NCI-H774 (cell line): ENCODE measurements at places on chromosomes 11 and 22.

DNA sequence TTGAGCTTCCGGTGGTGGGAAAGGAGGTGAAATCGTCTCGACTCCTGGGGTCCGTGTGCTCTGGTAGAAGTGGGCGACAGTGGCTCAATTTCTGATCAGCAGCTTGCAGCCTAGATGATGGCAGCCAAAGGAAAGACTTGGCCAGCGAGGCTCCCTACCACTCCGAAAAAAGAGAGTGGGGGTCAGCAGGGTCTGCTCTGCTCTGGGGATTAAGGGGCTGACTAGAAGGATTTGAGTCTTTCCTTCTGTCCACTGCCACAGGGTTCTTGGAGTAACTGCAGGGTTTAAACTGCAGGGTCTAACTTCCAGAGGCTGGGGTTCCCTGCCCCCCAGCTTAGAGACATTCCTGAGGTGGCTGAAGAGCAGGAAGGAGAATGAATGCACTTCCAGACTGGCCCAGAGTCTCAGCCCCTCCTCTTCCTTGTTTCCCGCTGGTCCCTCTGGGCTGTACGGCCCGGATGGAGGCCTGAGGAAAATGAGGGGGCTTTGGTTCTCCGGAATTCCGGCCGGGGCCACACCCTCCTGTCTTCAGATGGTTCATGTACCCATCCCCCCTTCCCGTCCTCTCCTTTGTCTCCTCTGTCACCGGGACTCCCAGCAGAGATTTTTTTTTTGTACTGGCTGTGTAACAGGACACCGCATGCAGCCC lies 907 bp downstream of the SERPINH1 start:
- no peak for DNase-seq

- DNase-seq, result no peak
Observed at GRCh38 chr11:68194675-68195294, 18.3 kb downstream of the KMT5B start.

DNA sequence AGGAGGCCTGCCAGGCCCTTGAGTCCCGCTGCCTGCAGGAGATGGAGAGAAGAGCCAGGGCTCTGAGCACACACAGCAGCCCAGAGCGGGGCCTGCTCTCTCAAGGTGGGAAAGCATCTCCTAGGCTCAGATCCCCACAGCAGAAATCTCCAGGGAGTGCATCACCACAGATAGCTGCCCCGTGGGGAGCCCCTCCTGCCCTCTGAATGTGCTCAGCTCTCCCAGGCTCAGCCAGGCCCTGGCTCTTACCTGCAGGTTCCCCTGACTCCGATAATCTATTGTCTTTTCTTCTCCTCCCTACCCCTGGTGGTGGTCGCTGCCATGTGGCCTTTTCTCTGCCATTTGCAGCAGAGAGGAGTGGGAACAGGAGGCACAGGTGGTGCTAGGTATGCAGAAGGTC lies 49.9 kb downstream of the BTG4 start:
- DNase-seq, result no peak

DNA sequence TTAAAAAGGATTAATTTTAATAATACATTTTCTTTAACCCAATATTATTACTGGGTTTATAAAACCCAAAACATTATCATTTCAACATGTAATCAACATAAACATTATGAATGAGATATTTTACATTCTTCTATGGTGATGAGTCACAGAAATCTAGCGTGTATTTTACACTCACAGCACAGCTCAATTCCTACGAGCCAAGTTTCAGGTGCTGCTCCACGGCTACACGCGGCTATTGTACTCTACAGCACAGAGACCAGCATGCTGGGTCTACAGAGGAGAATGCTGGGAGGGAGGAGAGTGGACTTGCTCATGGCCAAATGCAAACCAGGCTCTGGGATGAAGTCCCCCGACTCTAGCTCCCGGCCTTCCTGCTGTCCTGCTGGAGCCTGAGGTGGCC lies 72.0 kb upstream of the LMO1 start:
- DNase-seq, result no peak

GRCh38 chr22:44537015-44537414 lies 39.0 kb upstream of the RTL6 start:
- DNase-seq, result no peak

GRCh38 chr11:64198511-64198910 lies 8.0 kb upstream of the FERMT3 start:
- no peak for DNase-seq

DNA sequence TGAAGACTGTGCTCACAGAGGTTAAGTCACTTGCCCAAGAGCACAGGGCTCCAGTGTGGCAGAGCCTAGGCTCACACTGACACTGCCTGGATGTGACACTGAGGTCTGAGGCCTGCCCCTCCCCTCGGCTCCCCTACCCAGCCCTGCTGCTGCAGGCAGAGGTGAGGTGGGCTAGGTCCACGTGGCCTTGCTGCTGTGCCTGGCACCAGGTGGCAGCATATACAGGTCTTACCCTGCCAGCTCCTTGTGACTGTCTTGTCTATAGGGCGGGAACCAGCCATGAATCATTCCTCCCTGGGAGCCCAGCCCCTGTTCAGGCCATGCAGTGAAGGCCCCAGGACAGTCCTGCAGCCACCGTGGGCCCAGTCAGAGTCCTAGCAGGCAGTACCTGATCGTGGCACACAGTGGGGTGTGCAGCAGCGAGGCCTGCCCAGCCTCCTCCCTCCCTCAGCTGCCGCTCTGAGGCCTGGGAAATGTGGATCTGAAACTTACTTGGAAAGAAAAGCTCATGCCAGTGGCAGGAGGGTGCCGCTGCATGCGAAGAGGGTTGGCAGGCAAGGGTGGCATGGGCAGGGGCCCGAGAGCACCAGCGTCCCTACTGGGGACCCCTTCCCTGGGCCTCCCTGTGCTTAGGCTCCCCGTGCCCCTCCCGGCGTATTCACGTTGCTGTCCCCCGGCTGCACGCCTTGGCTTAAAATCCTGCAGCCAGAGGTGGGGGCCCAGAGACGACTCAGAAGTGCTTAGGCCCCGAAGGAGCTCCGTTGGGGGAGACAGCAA lies 1.2 kb upstream of the CERK start:
- no peak for DNase-seq

GRCh38 chr11:107708792-107709191 lies 3.1 kb downstream of the SLN start:
- no peak for DNase-seq

DNA sequence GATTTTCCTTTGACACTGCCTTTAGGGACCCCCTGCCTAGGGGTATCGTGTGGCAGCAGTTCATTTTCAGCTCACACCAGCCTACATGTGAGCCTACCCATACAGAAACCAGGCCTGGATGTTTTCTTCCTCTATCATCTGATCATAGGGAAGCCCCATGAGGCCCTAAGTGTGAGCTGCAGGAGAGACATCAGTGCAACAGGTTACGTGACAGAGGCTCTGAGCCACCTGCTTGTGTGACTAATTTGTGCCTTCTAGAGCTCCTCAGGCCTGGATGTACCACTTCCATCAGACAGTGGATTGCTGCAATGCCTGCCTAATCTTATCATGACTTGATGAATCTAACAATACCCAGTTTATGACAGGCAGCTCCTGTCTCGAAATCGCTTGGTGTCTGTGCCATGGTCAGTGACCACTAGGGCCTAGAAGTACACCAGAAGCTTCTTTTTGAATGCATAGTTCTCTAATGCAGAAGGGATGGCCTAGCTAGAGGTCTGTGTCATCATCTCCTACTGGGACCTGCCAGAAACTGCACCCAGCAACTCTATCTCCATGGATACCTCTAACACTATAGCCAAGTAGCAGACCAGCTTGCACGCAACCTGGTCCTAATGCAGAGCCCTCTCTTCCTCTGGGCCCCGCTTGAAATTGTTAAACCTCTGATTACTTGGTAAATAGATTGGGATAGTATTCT lies 109.7 kb upstream of the CLPB start:
- DNase-seq, result no peak

DNA sequence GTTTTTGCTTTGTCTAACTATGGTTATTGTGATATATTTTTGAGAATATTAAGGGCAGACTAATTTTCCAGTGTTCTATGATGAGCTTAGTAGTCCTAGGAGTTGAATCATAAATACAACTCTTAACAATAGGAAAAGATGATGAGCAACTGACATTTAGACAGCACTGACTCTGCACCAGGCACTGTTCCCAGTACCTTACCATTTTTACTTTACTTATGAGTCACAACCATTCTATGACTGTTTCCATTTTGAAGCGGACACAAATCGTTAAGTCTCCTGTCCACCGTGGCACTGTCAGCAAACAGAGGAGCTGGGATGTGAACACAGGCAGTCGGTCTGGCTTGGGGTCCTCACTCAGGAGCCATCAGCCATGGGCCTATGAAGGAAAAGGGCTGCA lies 3.4 kb upstream of the SCGB2A2 start:
- DNase-seq, result no peak

- DNase-seq, result no peak
Observed at GRCh38 chr11:132452616-132453015, 1079.7 kb downstream of the OPCML start.

DNA sequence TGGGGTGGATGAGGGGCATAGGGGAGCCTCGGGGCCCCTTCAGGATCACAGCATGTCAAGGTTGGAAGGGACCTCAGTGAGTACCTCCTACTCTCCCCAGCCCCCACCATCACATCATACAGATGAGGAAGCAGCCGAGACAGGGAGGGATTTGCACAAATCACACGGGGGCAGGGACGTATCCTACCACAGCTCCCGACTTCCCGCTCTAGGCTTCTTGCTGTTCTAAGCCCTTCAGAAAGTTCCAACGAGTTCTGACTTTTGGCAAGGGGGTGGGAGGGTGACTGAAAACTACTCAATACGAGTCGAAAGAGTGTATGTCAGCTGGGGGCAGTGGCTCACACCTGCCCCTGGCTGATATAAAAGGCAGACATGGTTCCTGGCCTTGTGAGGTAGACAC lies 4.7 kb upstream of the RAD9A start:
- no peak for DNase-seq

DNA sequence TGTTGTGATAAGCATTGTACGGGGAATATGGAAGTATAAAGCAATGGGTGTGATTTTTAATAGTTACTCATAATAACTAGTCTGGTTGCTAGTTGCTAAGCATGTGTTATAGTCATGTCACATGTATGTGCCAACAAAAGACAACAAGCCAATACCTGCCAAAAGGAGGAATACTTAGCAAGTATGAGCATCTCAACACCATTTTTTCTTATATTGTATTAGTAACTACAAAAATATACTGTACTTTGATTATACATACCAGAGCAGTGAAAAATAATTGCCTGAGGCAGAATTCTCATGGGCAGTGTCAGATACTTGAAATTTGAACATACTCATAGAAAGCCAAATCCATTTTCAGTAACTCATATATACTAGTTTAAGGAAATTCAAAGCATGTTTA lies 62.4 kb upstream of the ALKBH3 start:
- no peak for DNase-seq

GRCh38 chr11:102345904-102346303 lies 1.1 kb upstream of the BIRC2 start:
- no peak for DNase-seq

GRCh38 chr22:49183208-49183825 lies 644.4 kb downstream of the BRD1 start:
- no peak for DNase-seq

- no peak for DNase-seq
Observed at GRCh38 chr11:72013765-72014711, 15.3 kb downstream of the IL18BP start.

GRCh38 chr11:120432056-120433018 lies 79.2 kb upstream of the GRIK4 start:
- DNase-seq, result no peak
